ENCODE measurements at places on chromosomes 5 and 9.

- no peak for DNase-seq
These were observed 130.2 kb downstream of the ARRDC3 start for GRCh38 chr5:91252916-91253315.

GRCh38 chr9:18335825-18336224, 138.1 kb upstream of the ADAMTSL1 start:
- no peak for DNase-seq

DNA sequence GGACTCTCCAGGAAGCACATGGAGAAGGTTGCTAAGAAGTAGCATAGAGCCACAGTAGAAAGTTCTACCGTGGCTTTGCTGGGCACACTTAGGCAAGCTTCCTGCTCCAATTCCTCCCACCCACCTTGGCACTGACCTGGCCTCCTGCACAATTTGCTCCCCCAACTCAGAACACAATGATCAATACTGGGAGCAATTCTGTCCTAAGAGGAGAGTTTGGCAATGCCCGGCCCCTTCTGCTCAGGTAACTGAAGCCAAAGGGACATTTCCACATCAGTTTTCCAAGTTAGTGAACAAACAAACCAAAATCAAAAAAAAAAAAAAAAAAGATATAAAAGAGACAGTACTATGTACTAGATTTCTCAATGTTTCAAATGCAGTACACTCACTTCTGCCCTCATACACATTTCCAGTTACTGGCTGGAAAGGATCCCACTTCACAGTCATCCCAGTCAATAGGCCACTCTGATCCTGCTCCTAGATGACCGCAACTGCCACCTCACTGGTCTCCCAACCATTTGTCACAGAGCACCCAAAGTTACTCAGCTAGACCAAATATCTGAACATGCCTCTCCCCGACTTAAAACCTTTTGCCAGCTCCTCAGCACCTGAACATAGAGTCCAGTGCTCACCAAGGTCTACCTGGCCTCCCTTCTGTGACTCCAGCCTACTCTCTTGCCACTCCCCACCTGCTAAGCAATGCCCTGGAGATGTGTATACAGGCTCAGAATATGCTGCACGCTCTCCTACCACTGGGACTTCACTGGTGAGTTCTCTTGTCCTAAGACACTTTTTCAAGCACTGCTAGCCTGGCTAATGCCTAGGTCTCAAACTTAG, 21.3 kb downstream of the ABCA1 start:
- DNase-seq, result peak; percentile 66

- DNase-seq, result no peak
These were observed 63.4 kb downstream of the MVB12B start for GRCh38 chr9:126389992-126390391.

- DNase-seq, result no peak
These were observed 31.2 kb upstream of the GALNT10 start for GRCh38 chr5:154159343-154159742.

DNA sequence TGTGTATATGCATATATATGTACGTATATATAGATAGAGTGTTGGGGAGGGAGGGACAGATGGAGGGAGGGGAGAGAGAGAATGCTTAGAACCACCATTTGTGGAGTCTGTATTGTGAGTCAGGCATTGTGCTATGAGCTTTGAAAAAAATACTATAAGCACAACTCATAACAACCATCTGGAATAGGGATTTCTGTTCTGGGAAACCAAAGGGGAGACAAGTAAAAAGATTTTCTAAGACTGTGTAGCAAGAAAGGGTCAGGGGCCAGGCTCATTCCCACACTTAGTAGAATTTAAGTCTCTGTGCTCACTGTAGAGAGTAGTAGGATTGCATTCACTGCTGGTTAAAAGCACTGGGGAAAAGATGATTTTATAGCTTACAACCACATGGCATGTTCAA, 202.3 kb upstream of the SGCD start:
- DNase-seq, result peak; percentile 52

- DNase-seq, result no peak
These were observed 710 bp downstream of the HSD17B4 start for GRCh38 chr5:119453040-119453373.

- DNase-seq, result no peak
These were observed 59.7 kb downstream of the GGTA1 start for GRCh38 chr9:121439711-121440664.

- DNase-seq, result no peak
These were observed 70.8 kb downstream of the PRELID2 start for GRCh38 chr5:145764325-145764724.

- no peak for DNase-seq
These were observed 55.1 kb downstream of the ASS1 start for GRCh38 chr9:130499804-130500263.

DNA sequence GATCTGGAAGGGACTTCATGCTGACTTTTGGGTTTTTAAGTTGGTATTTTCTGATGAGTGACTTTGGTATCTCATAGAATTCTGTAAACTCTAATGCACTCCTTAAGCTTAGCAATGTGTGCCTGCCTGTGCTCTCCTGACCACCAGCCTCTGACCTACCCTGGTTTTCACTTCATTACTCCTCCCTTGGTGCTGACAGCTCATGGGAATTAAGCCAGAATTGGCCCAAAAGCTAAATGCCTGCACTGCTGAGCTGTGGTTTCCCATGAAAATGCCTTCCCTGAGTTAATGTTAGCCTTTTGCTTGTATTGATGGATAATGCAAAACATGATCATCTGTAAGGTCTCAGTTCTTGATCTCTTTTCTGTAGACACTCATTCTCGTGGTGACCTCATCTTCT, 308.0 kb downstream of the DOCK8 start:
- DNase-seq, result no peak

- DNase-seq, result no peak
These were observed 312.3 kb downstream of the CWC27 start for GRCh38 chr5:65081071-65081470.

DNA sequence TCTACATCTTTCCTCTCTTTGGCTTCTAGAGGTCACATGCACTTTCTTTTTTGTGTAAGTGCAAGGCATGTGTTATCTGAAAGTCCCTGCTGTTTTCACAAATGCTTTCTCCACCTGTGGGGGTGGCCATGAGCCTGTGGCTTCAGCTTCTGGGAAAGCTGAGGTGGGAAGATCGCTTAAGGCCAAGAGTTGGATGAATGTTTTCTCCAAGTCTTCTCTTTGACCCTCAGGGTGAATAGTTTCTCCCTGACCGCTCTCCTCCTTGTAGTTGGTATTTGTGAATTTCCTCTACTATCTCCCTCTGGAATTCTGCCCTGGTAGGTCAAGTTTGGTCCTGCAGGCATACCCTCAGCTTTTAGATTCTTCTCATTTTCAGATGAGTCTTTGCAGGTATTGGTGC, 74.2 kb downstream of the UGCG start:
- DNase-seq, result no peak

DNA sequence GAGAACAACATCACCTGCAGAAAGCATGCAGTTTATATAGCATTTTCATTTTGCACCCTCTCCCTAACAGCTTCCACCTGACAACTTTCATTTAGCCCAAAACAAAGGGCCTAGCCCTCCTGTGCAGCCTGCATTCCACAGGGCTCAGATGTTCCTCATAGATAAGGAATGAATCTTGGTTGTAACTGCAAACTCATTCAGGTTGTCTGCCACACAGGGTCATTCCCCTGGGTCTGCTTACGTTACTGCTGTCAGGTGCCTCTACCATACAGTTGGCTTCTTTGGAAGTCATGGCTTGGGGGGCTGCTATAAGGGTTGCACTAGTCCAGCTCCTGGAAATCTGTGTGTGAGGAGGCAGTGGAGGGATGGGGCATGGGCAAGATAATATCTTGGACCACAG, 2.7 kb upstream of the DCP2 start:
- DNase-seq, result no peak

GRCh38 chr5:156178117-156178516, 148.8 kb upstream of the SGCD start:
- DNase-seq, result no peak

GRCh38 chr9:21770871-21771560, 31.4 kb upstream of the MTAP start:
- DNase-seq, result peak; percentile 81

DNA sequence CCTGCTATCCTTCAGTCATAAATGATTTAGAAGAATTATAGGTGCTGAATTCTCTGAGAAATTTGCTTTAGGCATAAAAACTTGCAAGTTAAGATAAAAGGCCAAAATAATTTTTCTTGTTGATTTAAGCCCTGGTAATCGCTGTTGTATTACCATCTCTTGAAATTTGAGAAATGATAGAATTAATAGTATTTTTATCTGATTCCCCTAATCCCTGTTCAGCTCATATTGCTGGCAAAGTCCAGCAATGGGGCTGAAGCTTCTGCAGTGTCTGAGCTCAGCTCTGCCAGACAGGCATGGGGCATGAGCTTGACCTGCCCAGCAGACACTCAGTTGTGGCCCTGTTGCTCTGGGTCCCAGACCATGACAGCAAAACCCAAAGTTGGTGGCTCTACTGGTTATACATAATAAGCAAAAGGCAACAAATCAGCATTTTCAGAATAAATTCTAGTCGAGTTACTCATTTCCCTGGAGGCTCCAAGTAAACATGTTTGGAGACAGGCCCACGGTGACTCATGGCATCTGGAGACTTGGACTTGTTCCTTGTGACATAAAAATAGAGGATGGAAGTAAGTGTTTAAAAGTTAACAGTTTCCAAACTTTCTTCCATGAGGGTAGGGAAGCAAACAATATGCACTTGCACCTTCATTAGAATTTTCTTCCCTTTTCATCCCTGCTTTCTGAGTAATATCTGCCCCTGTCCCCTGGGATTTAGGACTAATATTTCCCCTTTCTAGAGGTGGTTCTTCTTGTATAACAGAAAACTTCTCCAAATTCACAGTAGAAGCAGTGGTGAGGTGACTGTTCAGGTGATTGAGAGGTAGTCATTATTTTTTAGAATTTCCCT, 60.2 kb upstream of the SLC2A8 start:
- peak; percentile 89 for DNase-seq

GRCh38 chr9:95077766-95078370, 239.6 kb downstream of the FANCC start:
- no peak for DNase-seq

DNA sequence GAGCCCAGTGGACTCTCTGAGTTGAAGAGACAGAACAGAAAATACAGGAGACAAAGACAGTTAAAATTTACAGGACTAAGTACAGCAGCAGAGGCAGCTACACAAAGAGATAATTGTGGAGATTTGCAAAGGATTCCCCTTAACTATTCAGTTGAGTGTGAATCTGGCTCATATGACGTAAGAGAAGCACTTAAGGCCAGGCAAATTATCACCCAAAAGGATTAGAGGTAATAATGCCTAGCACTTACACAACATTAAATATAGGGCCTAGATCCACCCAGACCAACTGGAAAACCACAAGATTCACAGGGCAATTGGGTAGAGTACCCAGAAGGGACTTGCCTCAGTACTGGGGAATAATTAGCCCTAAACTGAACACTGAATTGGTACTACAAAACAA, 41.3 kb downstream of the ADAMTS6 start:
- DNase-seq, result no peak

DNA sequence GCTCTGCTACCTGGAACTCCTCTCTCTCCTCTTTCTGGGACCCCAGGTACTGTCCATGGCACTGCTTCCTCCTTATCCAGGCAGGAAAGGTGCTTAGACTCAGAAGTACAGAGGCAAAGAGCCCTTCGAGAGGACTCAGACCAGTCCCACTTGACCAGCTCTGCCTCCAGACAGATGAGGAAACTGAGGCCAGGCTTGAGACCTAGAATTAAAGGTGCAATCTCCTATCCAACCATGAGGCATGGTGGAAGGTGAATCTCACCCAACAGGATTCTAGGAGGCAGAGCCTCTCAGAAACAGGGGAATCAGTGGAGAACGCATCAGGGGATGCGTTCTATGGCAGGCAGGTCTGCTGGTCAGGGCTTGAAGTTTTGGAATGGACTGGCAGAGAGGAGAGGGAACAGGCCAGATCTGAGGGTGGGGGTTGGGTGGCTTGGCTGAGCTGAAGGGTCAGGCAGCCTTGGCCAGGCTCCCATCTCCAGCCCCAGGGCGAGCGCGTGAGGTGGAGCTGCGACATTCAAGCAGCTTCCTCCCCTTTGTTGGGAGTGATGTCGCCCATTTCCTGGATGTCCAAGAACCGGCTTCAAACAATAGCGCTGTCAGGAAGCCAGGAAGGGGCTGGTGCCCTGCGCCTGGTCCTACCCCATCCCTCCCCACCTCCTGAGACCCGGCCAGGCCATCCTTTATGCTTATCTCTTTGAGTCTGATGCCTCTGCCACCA, 26.2 kb downstream of the NDUFA8 start:
- no peak for DNase-seq

GRCh38 chr5:111227801-111228200, 3.6 kb downstream of the CAMK4 start:
- peak; percentile 4 for DNase-seq

- no peak for DNase-seq
These were observed 6.3 kb upstream of the UNC5A start for GRCh38 chr5:176803943-176804498.

- no peak for DNase-seq
These were observed 3.8 kb upstream of the SQSTM1 start for GRCh38 chr5:179816796-179817469.

GRCh38 chr9:112354081-112354743, 20.8 kb upstream of the PTBP3 start:
- DNase-seq, result no peak

GRCh38 chr5:132668706-132669454, 4.9 kb upstream of the IL4 start:
- DNase-seq, result no peak

- no peak for DNase-seq
These were observed 25.2 kb downstream of the TDRD7 start for GRCh38 chr9:97437051-97437600.

GRCh38 chr9:123867034-123867433, 62.9 kb downstream of the DENND1A start:
- DNase-seq, result no peak

GRCh38 chr9:78144008-78144381, 91.9 kb upstream of the CEP78 start:
- DNase-seq, result no peak

DNA sequence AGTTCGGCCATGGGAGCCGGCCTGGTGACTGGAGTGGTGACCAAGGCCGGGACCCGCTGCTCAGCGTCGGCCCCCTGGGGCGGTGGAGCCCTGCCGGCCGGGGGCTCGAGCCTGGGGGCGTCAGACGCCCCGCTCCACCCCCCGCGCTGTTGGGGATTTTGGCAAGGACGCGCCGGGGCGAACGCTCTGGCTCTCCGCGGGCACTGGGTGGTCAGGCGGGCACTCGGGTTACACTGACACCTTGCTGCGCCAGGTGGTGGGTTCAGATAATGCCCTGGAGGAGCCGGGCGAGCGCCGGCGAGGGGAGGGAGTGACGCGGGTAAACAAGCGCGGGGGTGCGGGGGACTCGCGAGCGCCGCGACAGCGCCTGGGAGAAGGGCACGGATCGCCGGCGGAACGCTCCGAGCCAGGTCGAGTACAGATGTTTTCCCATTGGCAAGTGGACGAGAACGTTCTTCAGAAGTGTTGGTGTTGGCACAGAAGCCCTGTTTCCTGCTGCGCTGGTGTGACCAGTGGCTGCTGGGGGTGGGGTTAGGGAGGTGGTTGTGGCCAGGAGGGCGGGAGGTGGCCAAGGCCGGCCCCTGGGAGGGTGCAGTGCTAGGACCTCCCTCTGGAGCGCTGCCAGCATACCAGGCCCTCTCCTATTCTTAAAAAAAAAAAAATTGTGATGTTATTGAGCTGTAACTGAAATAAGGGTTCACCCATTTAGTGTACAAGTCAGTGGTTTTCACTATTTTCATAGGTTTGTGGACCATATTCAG, 773 bp downstream of the SQSTM1 start:
- DNase-seq, result peak; percentile 88

Data from skeletal muscle cell (primary cell).